ENCODE measurements at places on chromosomes 6 and 20.

DNA sequence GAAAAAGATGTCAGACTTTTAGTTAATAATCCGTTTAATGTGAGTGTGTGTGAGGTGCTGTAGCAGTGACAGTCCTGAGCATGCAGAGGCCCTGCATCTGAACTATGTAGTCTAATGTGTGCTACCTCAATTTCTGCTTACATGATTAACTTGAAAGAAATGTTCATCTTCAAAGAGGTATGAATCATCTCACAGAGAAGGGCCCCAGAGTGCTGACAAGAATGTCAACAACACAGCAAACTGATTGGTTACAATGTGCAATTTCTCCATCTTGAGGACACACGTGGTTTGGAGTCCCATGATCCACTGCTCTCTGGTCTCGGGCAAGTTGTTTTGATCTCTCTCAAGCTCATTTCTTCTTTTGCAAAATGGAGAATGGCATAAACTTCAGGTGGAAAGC, 61.7 kb upstream of the EMILIN3 start:
- no peak for DNase-seq

DNA sequence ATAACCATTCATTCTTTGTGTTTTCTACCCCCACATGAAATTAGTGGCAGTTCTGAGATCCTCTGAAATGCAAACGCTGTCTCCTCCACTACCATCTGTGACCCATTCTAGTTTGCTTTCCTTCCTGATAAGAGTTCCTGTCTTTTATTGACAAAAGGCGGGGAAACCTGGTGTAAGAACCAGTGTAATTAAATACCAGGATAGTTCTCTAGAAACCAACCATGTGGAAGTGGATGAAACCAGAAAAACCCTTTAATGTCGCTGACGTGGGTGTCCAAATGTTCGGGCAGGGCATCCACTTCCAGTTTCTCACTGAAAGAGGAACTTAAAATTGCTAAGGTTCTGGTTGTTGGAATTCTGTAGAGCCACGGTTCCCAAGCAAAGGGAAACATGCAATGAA, 79.1 kb downstream of the TNFRSF21 start:
- DNase-seq: no peak

DNA sequence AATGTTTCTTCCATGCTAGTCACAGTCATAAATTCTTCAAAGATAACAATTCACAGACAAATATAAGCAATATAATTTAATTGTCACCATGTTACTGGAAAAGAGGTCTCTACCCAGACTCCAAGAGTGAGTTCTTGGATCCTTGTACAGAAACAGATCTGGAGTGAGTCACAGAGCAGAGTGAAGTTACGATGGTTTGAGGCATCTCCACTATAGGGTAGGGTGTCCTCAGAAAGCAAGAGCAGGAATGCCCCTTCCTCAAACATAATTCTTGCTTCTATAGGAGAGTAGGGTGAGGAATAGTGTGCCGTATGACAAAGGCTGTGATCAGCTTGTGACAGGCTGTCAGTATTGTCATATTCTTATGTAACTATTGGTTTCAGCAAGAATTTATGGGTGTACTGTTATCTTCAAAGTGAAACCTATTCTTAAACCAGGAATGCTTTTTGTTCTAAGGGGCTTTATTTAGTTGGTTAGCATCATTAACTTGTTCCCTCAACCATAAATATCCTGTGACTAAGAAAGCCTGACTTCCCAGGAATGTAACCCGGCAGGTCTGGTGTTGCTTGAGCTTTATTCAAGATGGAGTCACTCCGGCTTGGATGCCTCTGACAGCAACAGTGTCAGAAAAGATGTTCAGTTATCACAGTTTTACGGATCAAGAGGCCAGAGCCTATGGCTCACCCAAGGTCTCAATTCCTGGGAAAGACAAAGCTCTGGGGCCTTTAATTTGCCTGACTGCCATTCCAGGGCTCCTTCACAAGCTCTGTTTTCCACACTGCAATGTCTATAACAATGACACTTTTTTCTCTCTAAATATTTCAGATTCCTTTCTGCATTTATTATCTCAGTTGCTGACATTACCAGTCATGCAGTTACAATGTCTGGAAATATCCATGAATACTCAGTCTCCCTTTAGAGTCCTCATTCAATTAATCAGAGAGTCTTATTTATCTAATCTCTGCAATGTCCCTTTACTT, 298.6 kb downstream of the C6orf118 start:
- no peak for DNase-seq

DNA sequence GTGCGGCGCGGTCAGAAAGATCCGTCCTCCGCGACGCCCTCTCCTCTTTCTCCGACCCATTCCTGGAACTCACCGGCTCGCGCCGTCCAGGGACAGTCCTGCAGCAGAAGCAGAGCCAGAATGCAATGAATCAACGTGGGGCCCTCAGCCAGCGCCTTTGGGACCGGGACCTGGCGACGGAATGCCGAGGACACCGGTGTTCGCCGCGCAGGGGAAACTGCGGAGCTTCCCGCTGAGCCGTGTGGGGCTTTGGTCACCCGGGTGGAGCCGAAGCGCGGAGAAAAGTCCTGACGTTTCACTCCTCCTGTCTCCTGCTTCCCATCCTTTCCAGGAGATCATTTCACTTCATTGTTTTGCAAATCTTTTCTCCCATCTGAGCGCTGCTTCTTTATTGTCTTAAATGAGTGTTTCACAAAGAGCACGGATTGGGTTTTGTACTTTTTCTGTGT, 26.5 kb downstream of the ULBP1 start:
- DNase-seq: no peak

GRCh38 chr6:684831-685636, 7.9 kb downstream of the EXOC2 start:
- DNase-seq: no peak

DNA sequence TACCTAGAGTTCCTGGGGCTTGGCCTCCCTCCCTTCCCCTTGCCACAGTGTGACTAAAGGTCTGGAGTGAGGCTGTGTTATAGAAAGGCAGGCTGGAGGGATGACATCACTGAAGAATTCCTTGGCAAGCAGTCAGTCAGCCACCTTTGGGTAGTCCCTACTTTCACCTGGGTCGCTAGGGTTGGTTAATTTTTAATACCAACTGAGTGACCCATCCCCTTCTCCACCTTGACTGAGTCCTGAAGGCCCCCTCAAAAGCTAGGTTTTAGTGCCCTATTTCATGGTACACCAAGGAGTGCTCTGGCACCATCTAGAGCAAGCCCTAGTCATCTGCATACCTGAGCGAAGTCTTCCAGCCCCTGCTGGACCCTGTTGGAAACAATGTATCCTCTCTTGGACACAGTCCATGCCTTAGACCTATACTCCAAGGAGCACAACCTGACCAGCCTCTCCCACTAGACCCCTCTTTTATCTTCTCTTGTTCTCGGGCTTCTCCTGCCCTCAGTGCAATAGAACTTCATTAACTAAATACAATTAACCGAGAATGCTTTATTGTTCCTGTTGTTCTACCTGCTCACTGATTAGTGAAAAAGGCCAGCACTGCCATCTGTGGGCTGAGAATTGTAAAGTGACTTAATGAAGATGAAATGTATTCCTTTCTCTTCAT, 44.6 kb downstream of the RIN2 start:
- no peak for DNase-seq

DNA sequence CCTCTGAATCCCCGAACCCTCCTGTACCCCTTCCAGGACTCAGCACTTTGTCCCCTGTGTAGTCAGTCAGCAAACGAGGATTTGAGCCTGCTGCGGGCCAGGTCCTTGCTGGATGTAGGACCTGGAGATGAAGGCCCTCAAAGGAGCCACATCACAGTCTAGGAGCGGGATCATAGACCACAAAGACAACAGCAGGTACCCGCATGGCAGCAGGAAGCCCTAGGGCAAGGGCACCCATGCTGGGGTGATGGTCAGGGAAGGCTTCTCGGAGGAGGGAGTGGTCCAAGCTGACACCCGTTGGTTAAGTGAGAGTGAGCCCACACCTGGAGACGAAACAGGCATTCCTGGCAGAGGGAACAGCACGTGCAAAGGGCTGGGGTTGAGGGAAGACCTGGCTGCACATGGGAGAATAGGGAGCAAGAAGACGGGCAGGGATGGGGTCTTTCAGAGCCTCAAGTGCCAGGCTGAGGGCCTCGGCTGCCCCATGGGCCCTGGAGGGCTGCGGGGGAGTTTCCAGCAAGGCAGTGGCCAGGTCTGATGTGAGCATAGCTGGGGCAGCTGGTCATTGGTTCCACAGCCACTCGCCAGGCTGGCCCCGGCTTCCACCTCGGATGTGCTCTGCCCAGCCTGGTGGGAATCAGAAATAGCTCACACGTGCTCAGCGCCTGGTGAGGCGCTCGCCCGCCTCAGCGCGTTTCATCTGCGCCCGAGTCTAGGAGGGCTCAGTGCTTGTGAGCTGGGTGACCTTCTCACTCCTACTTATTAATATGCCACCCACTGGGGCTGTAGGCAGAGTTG, 15.0 kb downstream of the DLGAP4 start:
- DNase-seq: no peak

GRCh38 chr6:168216751-168217191, 102.8 kb downstream of the DACT2 start:
- no peak for DNase-seq

DNA sequence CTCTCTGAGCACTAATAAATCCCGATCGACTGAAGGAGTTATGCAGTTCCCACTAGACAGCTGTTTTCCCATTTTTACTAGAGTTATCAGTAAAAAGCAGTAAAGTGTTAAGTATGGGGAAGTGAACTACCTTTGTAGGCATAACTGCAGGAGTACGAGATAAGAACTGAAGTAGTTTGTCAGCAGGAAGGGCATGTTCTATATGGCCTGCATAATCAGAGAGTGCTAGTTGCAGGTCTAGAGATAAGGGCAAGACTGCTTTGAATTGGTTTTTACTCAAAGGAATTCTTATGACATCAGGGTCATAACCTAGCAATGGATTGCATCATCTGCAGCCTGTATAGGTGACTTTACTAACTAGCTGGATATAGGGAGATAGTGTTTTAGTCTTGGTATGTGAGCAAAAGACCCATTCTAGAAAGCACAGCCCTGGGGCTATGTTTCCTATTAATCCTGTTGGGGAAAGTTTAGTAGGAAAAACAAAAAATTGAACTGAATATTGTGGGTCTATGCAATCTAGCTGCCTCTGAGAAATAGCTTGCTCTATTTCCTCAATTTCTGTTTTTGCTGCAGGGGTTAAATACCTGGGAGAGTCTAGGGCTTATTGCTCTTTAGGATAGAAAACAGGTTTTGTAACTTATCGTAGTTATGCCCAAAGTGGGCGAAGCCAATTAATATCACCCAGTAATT, 22.6 kb upstream of the CRISP1 start:
- no peak for DNase-seq

DNA sequence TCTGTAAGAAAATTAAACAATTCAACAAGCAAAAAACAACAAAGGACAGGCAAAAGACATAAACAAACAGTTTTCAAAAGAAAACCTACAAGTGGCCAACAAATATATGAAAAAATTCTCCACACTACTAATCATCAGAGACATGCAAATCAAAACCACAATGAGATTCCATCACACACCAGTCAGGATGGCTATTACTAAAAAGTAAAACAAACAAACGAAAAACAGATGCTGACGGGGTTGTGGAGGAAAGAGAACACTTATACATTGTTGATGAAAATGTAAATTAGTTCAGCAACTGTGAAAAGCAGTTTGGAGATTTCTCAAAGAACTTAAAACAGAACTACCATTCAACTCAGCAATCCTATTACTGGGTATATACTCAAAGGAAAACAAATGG, 537.6 kb downstream of the HDGFL1 start:
- DNase-seq: no peak

DNA sequence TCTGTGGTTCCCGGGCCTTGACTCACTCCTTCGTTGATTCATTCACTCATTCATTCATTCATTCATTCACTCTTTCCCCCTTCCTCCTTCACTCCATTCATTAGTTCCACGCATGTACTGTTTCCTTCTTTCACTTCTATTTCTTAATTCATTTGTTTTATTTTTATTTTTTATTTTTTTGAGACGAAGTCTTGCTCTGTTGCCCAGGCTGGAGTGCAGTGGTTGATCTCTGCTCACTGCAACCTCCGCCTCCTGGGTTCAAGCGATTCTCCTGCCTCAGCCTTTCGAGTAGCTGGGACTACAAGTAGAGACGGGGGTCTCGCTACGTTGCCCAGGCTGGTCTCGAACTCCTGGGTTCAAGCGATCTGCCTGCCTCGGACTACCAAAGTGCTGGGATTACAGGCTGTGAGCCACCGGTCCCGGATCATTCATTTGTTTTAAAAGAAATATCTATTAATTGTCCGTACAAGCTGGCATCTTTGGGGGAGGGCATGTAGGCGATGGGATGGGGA, 427 bp upstream of the NFKBIE start:
- no peak for DNase-seq

GRCh38 chr6:28446818-28447511, 3.7 kb upstream of the ZSCAN23 start:
- DNase-seq: no peak

DNA sequence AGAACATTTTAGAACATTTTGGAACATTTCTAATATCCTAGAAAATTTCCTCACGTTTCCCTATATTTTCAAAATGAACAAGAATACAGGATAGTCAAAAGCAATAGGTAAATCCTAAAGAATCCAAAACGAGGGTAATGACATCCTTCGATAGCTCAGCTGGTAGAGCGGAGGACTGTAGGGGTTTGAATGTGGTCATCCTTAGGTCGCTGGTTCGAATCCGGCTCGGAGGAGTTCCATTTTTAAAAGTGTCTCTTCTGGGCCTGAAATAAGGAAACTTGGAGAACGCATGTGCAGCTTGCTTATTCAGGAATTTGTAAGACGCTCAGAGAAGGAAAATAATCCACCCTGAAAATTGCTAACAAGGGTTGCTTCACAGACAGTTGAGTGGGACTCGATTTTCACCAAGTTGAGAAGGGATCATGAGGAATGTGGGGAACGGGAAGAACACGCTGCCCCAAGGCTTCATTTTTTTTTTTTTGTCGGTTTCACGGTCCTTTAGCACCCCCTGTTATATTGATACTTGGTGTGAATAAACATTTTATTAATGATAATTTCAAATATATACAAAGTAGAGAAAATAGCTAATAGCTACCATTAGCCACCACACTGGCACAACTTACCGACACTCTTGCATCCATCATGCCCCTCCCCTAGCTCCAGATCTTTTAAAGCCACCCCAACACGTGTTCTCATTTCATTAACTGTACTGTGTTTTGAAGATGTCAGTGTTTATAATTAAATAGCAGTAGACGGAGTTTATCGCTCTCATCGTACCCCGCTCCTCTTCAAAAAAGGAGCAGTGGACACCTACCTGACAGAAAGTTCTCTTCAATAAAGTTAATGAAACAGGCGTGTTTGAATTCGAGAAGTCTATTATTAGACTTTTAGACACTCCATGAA, 1.8 kb upstream of the ABT1 start:
- DNase-seq: no peak

DNA sequence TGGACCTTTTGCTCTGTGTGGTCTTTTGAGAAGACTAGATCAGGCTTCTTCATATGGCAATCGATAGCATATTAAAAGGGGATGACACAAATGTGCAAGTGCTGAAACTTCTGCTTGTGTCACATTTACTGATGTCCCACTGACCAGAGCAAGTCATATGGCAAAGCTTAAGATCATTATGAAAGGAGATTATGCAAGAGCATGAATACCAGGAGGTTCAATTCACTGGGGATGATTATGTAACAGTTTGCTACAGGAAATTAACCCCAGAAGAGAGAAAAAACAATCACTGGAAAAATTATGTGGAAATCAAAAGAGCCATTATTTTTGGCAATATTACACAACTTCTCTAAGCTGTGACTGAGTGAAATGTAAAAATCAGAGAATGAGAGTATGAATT, 13.7 kb upstream of the PRDM13 start:
- DNase-seq: no peak

Data from DMS79 (cell line).